Stimulated activated CD8-positive, alpha-beta memory T cell treated with anti-CD3 and anti-CD28 coated beads, Interleukin-4, amount 100 ng/mL, for 48 hours (primary cell): ENCODE measurements at places on chromosomes 5 and 9.
A peak's percentile ranks its signal among the peaks of the same experiment; 100 is the strongest.

DNA sequence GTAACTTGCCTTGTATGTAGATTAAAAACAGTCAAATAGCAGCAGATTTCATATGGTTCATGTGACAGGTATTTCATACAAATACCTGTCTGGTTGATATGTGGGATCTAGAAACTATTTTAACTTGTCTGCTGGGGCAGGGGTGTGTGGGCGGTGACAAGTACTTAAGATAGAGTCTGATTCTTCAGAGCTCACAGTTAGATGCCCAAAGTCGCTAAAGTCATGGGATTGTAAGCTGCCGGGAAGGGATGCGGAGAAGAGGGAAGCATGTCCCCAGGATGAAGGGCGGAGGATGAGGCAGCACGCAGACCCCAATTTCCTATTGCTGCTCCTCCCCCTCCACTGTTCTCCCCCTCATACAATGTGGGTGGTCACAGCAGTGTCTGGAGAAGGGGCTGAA, 13.3 kb downstream of the ANXA6 start:
- no peak for DNase-seq

GRCh38 chr5:147874910-147875367, 3.6 kb upstream of the SCGB3A2 start:
- DNase-seq = no peak

DNA sequence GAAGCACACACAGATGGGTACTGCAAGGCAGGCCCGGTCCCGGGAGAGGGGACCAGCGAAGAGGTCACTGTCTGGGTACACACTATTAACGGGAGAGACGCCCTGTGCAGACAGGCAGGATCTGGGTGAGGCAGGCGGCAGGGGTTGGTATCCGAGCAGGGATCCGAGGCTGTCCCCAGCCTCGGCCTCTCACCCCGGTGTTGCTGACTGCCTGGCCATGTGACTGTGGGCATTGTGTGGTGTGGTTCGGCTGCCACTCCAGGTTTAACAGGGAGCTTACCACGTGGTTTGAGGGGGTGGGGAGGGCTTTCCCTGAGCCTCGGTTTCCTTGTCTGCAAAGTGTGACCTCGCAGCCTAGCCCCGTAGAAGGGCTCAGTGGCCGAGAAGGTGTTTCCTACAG, 11.1 kb upstream of the RALGDS start:
- DNase-seq = no peak

DNA sequence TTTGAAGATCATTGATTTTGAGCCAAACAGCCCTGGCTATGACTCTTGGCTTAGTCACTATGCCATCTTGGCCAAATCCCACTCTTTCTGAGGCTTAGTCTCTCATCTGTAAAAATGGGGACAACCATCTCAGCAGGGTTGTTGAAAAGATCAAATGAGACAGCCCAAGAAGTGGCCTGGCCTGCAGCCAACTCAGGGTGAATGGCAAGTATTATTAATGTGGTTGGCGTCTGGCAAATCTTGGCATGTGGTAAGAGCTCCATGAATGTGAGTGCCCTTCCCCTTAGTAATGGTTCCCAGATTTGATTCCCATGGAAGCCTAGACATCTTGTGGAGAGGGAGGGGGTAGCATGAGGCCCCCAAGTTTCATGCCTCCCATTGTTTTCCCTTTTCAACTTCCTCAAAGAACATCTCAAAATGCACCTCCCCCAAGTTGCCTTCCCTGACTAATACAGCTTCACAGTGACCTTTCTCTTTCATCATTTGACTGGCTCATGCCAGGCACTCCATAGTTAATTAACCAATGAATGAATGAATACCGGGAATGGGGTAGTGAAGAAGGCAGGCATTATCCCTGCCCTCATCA, 11.8 kb upstream of the TGFBI start:
- no peak for DNase-seq

DNA sequence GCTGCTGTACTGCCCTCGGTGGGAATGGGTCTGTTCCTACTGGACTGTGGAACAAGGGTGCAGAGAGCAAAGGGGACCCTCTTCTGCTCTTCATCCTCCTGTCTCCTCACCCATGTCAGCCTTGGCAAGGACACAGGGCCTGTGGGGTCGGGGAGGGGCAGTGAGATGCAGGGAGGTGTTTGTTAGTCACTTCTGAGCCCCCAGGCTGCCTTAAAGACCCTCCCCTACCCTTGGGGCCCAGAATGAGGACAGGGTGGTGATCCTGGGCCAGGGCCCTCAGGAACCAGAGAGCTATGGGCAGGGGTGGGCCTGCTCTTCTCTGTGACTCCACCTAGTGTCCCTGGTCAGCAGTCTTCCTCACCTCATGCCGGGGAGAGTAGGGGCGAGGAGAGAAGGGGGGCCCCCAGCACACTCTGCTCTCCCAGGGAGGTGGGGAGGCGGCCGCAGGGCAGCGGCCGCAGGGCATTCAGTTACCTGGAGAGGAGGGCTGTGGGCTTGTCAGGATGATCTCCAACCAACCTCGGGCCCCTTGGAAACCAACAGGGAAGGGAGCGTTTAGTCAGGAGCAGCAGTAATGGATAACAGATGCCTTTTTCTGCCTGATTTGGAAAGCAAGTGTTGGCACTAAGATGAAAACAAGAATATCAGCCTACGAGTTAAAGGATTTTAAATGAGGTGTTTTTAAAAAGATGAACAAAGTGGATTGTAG, 62.0 kb upstream of the GARNL3 start:
- DNase-seq = no peak

DNA sequence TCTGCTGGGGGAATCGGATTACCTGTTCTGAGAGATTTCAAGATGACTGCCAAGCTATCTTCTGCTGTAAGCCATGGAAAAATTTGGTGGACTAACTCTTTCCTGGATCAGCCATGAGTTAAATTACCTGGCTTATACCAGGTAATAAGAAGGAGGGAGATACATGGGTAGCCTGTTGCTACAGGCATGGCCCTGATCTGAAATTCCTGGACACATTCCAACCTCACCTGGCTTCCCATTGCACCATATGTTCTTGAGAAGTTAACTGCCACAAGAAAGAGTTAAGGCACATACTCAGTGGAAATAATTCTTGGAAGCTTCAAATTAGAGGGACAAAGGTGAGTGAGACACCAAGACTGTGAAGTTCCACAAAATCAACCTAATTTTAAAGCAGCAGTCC, 371.3 kb downstream of the ACTL7B start:
- DNase-seq = no peak

GRCh38 chr5:107476783-107477182, 194.0 kb downstream of the EFNA5 start:
- peak; percentile 27 for DNase-seq

GRCh38 chr9:97889941-97890887, 32.1 kb downstream of the TRMO start:
- DNase-seq = peak; percentile 85

DNA sequence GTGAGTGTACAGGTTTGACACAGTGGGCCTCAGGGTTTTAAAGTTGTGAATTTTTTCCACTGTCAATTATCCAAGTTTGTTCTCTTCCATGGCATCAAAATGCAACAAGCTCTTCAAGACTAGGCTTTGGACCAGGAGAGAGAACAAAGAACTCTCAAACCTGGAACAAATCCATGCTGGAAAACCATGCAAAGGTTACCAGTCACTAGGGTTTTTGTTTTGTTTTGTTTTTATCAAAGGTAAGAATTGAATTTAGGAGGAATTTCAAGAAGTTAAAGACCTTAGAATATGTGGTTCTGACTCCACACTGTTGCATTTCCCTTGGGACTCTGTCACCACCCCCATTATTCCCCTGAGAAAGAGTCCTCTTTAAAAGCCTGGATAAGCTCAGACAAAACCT, 191.1 kb upstream of the PIK3R1 start:
- no peak for DNase-seq

DNA sequence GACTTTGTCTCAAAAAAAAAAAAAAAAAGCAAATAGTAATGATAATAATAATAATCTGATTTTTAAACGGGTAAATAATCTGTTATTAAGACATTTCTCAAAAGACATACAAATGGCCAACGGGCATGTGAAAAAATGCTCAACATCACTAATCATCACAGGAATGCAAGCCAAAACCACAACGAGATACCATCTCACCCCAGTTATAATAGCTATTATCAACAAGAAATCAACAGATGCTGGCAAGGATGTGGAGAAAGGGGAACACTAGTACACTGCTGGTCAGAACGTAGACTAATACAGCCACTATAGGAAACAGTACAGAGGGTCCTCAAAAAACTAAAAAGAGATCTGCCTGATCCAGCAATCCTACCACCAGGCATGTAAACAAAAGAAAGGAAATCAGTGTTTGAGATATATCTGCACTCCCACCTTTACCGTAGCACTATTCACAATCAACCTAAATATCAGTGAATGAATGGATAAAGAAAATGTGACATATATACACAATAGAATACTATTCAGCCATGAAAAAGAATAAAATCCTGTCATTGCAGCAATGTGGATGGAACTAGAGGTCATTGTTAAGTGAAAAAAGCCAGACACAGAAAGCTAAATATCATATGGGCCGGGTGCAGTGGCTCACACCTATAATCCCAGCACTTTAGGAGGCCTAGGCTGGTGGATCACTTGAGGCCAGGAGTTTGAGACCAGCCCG, 24.9 kb downstream of the VAV2 start:
- DNase-seq = no peak

- DNase-seq = no peak
Observed at GRCh38 chr5:32031089-32031488, 143.0 kb downstream of the GOLPH3 start.
